ENCODE measurements at places on chromosomes 11 and 22.

- no peak for DNase-seq
Measured at GRCh38 chr11:85827748-85828639, 17.1 kb upstream of the SYTL2 start.

- no peak for DNase-seq
Measured at GRCh38 chr22:20434773-20435172, 2.9 kb downstream of the SCARF2 start.

- peak; percentile 80 for DNase-seq
Measured at GRCh38 chr11:118488480-118489109, 38.7 kb upstream of the TTC36 start.

DNA sequence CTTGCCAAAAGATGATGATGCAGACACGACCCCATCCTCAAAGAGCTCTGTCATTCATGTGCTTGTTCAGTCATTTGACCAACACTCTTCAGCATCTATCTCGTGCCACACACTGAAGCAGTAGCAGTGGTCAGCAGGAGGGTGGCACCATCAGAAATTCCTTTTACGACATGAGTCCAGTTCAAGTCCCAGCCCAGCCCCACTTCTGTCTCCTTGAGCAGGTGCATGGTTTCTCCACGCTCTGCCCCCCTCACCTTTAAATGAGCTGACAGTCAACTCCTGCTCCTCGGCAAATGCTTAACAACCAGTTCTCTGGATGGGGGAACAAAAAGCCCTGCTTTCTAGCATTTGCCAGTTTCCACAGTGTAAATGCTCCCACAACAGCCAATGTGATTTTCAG is 60.9 kb downstream of the SYN3 start:
- DNase-seq, result no peak

DNA sequence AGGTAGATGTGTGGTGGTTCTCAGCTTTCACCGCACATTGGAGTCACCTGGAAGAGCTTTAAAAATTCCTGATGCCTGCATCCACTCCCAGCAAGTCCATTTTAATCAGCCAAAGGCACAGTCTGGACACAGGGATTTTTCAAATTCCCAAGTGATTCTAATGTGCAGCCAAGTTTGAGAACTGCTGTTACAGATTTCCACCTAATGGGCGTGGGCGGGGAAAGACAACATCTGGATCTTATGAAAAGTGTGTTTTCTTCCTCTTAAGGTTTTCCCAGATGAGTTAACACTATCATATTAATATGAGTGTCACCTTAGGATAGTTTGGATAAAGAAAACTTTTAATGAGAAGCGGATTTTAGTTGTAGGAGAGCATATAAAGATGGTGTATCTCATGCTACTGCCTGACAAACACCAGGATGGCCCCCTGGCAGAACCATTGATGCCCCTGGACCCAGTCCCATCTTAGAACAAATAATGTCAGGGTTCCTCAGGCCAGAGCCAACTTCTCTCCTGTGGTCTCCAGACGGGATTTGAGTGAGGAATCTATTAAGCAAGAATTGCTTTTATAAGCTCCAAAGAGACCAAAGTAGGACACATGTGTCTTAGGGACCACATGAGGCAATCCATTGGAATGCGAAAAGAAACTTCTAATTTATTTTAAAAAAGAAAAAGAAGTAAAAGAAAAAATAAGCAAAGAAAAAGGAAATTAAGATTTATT is 31.9 kb downstream of the POU2AF1 start:
- no peak for DNase-seq

- peak; percentile 59 for DNase-seq
Measured at GRCh38 chr11:17978553-17979287, 34.1 kb downstream of the SERGEF start.

GRCh38 chr22:33922349-33922681 is 2.0 kb upstream of the LARGE1 start:
- no peak for DNase-seq

- DNase-seq, result peak; percentile 81
Measured at GRCh38 chr11:43580735-43581369, 99.7 kb upstream of the HSD17B12 start.

DNA sequence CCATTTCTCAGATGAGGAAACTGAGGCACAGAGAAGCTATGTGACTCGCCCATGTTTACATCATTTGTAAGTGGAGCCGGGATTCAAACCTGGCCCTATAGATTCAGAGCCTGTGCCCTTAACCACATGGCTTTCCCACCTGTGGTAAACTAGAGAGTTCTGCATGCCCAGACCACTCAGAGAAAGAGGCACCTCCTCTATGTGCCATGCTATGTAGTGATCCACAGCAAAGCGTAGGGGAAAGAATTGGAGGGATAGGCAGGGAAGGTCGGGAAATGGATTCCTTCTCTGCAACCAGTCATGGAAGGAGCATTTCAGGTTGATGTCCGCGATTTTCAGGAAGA is 15.4 kb upstream of the POU2AF2 start:
- no peak for DNase-seq

GRCh38 chr22:38449776-38450175 is 5.2 kb downstream of the KCNJ4 start:
- no peak for DNase-seq

DNA sequence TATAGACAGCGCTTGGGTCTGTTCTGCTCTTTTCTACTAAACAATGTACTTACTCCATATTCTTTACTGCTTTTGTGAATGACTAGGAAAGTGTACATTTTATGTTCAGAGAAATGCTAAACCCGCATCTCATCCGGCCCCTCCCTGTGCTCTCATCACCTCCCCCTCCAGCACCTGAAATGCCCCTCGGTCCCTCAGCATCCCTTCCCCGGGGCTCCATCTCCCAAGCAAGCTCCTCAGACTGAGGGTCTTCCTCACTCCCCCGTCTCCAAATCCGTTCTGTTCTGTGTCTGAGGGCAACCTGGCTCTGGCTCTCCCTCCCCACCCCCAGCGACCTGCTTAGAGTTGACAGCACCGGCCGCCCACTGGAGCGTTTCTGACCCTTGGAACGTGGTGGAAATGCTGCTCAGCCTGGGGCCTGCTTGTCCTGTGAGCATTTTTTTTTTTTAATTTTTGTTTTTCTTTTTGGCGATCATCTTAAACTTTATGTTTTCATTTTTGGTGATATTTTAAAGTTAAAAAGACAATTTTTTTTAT is 1.4 kb downstream of the SELENOO start:
- DNase-seq, result no peak

DNA sequence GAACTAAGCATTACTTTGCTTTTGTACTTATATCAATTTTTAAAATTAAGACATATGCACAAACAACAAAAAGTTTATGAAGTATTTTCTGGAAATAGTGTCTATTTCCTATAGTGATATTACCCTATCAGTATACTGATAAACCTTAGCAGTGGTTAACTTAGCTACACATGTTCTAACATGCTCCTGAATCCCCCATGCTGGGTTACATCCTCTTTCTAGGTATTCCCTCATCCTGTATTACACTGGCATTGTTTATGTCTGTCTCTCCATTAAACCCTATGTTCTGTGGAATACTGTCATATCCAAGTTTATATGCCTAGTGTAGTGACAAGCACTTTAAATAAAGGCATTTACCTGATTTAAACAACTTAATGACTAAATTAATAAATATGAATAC is 1.8 kb upstream of the FAR1 start:
- DNase-seq, result no peak

- DNase-seq, result no peak
Measured at GRCh38 chr11:11738370-11738769, 103.4 kb upstream of the USP47 start.

GRCh38 chr11:16404781-16405285 is 48.5 kb upstream of the SOX6 start:
- DNase-seq, result no peak

- DNase-seq, result no peak
Measured at GRCh38 chr11:59025097-59025496, 61.0 kb upstream of the GLYATL1B start.

GRCh38 chr11:112016088-112016764 is 9.0 kb upstream of the DLAT start:
- DNase-seq, result no peak

DNA sequence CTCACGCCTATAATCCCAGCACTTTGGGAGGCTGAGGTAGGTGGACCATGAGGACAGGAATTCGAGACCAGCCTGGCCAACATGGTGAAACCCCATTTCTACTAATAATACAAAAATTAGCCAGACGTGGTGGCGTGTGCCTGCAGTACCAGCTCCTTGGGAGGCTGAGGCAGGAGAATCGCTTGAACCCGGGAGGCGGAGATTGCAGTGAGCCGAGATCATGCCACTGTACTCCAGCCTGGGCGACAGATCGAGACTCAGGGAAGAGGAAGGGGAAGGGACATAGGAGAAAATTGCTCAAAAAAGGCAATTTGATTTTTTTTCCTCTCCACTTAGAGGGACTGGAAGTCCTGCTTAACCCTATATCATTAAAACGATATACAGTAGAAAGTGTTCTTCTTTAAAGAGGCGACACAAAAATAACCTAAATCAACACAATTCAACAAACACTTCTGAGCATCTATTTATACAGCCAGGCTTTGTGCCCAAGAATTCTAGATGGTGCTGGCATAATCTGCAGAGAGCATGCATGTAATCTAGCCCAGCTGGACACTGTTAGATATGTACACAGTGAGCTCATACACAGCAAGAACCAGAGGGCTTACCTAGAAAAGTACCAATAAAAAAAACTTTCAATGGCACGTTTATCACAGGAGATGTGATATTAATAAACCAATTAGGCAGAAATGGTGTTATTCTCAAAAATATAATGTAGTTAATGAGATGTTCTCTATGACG is 20.9 kb upstream of the DENND5A start:
- no peak for DNase-seq

GRCh38 chr11:33735271-33736147 is 714 bp downstream of the CD59 start:
- DNase-seq, result no peak

DNA sequence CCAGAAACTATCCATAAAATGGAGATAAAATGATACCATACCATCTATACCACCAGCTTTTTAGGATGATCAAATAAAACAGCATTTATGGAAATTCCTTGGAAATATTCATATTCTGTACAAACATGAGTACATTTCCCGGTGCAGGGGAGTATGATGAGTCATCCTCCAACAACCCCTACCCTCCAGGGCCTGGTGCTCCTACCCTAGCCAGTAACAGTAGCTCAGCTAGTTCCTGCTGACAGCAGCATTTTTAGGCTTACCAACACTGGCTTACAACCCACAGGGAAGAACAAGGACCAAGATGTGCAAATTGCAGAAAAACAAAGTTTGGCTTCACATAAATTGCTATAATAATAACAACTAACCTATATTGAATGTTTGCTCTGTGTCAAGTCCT is 406.2 kb upstream of the CADM1 start:
- DNase-seq, result no peak

GRCh38 chr22:44380756-44381486 is 68.2 kb upstream of the SHISAL1 start:
- DNase-seq, result no peak

- no peak for DNase-seq
Measured at GRCh38 chr22:42380769-42381551, 51.2 kb downstream of the NFAM1 start.

DNA sequence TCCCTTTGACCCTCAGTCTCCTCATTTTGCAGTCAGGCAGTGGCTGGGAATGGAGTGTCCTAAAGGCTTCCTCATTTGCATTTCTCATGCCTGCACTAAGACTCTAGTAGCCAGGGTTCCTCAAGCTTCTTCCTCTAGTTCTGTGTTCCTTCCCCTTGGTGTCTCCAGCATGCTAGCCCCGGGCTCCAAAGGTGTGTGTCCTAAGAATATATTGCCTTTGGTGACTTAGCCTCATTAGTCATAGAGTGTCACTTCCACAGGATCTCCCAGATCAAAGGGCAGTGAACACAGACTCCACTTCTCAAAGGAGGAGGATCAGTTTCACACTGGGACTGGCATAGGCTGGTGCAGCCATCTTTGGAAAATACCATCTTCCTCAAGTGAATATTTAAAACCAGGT is 21.4 kb upstream of the ACER3 start:
- no peak for DNase-seq

DNA sequence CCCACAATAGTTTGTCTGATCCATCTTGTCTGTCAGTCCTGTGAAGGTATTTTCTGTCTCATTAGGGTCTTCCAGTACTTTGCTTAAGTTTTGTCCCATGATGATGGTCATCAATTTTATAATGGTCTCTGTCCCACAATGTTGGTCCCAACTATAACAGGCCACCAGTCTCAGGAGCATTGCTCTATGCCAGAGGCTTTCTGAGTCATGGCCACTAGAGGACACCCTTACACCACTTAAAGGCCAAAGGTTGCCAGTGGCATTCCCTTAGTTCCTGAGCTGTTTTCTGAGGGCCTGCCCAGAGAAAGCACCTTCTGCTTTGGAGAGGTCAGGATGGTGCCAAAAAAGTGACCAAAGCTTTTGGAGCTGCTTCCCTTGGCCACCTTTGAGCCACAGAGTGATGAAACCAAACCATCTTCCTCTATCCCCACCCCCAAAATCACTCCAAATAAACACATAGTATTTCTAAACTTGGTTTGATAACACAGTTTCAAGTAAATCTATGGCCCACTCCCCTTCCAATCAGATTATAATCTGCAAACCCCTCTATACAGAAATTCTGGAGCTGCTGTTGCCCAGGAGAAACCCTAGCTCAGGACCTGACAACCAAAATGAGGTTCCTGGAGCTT is 19.3 kb downstream of the EIF3F start:
- peak; percentile 77 for DNase-seq

DNA sequence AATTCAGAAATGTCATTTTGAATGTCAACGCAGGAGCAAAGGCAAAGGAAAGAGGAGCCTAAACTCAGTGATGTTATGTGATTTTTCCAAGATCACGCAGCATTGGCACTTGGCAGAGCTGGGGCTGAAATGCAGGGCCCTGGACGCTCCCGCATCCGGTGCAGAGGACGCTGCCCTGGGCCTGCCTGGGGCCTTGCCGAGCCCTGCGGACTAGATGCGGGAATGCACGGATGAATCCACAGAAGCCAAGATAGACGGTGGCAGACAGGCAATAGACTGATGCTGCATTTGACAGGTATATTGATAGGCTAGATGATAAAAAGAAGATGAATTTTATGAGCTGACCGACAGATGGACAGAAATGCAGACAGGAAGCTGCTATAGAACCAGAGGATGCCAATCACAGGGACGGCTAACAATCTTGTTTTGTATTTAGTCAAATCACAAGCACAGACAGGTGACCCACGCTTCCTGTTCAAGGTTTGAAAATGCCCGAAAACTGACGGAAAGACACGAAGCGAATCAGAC is 696 bp upstream of the MARK2 start:
- no peak for DNase-seq

- DNase-seq, result no peak
Measured at GRCh38 chr11:4090258-4090657, 4.3 kb upstream of the RRM1 start.

GRCh38 chr11:96763244-96763643 is 373.4 kb downstream of the JRKL start:
- no peak for DNase-seq
